ENCODE measurements at places on chromosomes 7 and 10.

DNA sequence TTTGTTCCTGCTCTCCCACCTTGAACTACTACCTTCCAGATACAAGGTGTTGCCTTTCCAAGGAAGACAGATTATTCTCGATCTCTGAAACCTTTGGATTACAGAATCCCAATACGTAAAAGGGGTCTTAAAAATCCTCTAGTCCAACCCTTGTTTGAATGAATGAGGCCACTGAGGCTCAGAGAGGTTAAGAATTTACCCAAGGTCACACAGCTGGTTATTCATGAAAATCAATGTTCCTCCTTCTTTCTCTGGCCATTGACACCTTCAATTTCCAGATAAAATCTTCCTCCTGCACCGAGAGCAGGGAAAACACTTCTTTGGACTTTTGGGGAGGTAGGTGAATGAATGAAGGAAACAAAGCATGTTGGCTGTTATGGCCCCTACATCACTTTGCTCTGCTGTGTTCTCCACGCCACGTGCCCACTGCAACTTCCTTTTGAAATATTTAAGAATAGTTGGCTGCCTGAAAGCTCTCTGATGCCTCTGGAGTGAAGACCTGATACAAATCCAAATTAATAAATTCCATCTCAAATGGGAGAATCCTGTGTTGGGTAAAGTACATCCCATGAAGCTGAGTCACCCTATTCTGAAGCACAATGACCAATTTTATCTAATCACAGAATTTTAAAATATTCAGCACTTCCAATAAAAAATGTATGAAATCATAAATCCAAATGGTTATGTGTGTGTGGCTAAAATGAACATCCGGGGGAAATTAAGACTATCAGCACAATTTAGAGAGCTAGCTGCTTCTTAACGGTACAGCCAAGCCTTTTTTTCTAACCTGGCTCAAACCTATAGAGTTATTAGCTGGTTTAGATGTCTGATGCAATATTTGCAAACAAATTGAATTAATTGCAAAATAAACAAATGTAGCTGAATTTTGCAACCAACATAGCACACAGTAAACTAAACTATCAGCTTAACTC lies 7.3 kb downstream of the SVIL start:
- no peak for DNase-seq

DNA sequence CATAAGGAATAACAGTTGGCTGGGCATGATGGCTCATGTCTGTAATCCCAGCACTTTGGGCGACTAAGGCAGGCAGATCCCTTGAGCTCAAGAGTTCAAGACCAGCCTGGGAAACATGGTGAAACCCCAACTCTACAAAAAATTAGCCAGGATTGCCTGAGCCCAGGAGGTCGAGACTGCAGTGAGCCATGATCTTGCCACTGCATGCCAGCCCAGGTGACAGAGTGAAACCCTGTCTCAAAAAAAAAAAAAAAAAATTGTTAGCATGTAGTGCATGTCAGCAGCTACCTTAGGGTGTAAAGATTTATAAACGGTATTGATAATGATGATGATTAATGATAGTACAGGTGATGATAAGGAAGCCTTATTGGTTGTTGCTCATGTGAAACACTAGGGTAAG lies 331.2 kb upstream of the FZD1 start:
- no peak for DNase-seq

GRCh38 chr7:50473531-50473930 lies 23.4 kb upstream of the FIGNL1 start:
- DNase-seq = no peak

- DNase-seq = no peak
Measured at GRCh38 chr7:127771707-127772106, 119.7 kb downstream of the SND1 start.

GRCh38 chr7:131391145-131391544 lies 63.5 kb downstream of the MKLN1 start:
- no peak for DNase-seq

DNA sequence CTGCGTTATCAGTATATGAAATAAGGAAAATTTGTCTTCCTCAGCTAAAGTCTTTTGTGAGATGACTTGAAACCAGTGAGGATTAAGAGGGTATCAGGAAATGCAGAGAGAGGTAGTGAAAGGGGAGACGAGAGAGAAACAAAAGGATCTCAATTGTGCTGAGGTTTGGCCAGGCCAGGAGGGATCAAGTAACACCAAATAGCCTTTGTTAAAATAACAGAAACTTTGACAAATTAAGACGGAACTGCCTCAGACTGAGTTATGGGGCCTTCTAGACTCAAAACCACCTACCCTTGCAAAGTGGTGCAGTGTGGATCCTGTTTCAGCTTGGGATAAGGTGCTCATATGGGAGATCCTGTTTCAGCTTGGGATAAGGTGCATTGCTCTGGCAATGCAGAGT lies 263.1 kb downstream of the CREB5 start:
- DNase-seq = no peak

DNA sequence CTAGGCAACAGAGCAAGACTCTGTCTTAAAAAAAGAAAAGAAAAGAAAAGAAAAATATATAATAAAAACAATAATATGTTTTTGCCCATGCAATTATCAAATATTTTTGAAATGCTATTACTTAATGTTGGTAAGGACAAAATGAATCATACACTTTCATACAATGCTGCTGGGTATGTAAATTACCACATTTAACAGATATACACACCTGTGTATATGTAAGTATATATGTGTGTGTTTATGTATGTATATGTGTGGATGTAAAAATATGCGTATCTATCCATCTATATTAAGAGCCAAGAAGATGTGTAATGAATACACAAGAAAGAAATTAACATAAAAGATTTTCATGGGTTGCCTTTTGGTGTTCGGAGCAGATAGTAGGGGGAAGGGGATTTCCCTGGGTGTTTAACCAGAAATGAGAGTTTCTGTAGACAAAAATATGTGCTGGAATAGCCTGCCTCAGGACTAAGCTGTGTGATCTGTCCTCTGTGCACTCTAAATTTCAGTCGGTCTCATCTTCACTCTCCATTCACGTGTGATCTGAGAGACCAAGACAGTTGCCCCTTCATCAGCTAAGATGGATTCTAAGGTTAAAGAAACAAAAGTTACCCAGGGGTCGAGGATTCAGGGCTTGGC lies 61.2 kb downstream of the PRKCQ start:
- DNase-seq = no peak

DNA sequence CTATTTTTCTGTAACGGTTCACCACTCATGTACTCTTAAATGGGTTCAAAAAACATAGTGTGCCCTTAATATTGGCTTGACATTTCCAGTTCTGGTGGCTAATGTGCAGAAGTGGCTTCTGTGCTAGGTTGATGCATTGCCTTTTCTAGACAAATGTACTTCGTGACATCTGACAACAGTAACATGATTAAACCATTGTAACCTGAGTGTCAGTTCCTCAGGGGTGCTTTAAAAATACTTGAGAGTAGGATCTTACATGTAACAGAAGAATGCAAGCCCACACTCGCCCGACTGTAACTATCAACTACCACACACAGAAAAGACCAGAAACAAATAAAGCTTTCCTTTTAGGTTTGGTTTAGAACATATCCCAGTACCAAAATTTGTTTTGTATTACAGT lies 393.4 kb upstream of the NFE2L3 start:
- peak; percentile 37 for DNase-seq

DNA sequence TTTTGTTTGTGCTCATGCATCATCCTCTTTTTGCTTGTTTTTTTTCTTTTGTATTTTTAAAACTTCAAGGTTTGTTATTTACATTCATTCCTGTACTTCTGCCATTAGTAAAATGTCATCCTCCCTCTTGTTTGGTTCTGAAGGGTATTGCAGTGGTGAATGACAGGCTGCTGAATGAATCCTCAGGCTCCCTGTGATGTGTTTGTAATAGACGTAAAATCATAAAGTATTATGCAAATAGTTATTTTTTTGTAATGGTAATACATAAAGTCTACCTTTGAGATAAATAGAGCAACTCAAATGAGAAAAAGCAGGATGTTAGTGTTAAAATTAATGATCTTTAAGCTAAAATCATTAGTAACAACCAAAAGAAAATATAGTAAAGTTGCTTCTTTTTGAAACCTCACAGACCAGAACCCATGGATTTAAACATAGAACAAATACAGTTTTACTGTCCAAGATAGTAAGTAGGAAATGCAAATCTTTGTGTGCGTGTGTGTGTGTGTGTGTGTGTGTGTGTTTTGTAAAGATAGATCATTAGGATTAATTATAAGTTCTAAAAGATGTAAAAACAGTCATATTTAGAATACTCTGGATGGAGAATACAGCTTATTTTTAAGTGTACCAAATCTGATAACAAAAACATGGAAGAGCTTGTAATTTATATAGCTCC lies 4.5 kb downstream of the GLCCI1 start:
- no peak for DNase-seq

- DNase-seq = no peak
Measured at GRCh38 chr7:42227936-42228591, 8.9 kb downstream of the GLI3 start.

DNA sequence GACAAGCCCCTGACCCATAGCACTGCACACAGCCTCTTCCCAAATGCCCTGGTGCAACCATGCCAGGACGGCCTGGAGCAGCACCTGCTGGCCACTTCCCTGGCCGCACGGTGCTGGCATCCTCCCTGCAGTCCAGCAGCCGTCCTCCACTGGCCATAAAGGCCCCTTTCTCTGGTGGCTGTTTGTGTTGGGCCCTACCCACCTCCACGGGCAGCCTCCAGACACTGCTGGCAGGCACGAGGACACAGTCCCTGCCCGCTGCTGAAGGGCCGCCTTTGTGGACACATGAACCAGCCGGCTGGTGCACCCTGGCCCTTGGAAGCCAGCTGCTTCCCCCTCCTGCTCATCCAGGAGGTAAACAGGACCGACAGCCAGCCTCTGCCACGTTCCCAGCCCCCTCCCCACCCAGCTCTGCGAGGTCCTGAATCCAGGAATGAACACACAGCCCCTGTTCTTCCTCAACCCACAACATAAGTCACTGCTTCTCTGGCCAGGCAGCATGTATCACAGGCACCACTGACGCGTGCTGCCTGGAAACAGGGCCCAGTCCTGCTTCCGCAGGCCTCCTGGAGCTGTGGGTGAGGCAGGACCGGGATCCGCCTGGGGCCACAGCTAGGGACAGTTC lies 43.8 kb downstream of the SPOCK2 start:
- DNase-seq = no peak

GRCh38 chr7:67918158-67918557 lies 921.5 kb downstream of the TYW1 start:
- DNase-seq = no peak

- no peak for DNase-seq
Measured at GRCh38 chr10:93940881-93941280, 47.1 kb downstream of the SLC35G1 start.

GRCh38 chr7:27636326-27637006 lies 26.2 kb downstream of the HIBADH start:
- peak; percentile 58 for DNase-seq

GRCh38 chr7:84251277-84251781 lies 56.7 kb upstream of the SEMA3A start:
- no peak for DNase-seq

DNA sequence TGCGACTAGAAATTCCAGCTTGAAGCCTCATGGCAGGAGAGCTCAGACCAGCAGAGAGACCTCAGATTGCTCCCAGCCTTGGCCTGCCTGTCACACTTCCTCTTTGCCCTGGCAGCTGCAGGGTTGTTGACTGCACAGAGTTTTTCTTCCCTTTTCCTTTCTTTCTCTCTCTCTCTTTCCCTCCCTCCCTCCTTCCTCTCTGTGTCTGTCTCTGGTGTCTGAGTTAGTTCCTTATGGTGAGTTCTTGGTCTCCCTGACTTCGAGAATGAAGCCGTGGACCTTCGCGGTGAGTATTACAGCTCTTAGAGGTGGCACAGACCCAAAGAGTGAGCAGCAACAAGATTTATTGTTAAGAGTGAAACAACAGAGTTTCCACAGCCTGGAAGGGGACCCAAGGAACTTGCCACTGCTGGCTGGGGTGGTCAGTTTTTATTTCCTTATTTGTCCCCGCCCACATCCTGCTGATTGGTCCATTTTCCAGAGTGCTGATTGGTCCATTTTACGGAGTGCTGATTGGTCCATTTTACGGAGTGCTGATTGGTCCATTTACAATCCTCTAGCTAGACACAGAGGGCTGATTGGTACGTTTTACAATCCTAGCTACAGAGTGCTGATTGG lies 266.3 kb downstream of the RPS24 start:
- DNase-seq = no peak

DNA sequence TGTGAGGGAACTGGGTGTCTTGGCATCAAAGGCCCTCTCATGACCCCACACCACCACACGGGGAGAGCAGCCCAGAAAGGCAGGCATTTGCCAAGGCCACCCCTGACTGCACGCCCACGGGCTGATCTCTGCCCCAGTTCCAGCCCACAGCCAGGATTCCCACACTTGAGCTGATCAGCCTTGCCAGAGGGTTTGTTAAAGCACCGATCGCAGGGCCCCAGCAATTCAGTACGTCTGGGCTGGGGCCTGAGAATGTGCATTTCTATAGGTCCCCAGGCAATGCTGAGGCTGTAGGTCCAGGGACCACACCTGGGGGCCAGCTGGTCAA lies 103.9 kb downstream of the TNS3 start:
- DNase-seq = no peak

Measured in urinary bladder (tissue), 4 donors.